CD4-positive, alpha-beta T cell treated with Interleukin-1 beta for 1 hour (primary cell): ENCODE measurements at places on chromosomes 1 and 21.

DNA sequence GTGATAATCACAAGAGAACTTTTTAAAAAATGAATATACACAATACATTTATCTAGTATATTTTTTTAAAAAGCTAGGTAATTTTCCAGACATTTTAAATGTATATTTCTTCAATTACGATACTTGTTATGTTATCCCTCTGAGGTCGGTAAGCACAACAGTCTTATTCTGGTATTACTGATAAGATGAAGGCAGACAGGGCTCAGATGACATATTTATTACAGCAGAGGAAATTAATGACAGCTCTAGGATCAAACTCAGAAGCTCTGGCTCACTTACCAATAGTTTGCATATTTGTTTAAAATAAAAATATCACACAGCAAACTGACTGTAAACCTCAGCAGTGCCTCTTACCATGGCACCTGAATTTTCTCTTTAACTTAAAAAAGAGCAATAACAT is 1347.0 kb upstream of the ADGRL2 start:
- no peak for DNase-seq

DNA sequence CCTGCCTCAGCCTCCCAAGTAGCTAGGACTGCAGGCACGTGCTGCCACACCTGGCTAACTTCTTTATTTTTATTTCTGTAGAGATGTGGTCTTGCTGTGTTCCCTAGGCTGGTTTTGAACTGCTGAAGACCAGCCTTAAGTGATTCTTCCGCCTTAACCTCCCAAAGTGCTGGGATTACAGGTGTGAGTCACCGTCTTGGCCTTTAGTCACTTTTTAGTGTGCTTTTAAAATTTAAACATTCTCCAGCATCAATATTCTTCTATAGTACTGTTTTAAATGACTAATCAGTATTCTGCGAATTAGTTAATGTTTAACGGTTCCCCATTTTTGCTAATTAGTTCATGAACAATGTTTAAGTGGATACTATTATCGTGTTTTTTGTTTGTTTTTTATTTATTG is 60.6 kb downstream of the DYRK1A start:
- no peak for DNase-seq

- DNase-seq, result no peak
Observed at GRCh38 chr1:213512316-213512715, 461.3 kb downstream of the RPS6KC1 start.

DNA sequence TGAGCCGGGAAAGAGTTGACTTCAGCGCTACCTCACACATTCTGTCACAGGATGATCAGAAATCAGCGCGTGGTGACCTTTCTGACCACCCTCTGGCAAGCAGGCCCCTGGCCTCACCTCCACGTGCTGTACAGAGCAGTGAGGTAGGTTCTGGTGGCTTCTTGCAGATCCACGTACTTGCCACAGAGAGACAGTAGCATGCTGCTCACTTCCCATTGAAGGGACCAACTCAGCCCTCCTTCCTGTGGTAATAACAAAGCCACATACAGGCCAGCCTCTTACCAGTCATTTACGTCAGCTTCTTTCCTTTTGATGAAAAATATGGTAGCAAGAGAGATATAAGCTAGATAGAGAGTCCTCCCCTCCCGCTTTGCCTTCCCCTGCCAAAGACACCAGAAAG is 200.7 kb downstream of the CHRM3 start:
- peak; percentile 44 for DNase-seq

- DNase-seq, result no peak
Observed at GRCh38 chr1:6803357-6803756, 18.1 kb downstream of the CAMTA1 start.
